ENCODE measurements at places on chromosomes 3 and 15.

DNA sequence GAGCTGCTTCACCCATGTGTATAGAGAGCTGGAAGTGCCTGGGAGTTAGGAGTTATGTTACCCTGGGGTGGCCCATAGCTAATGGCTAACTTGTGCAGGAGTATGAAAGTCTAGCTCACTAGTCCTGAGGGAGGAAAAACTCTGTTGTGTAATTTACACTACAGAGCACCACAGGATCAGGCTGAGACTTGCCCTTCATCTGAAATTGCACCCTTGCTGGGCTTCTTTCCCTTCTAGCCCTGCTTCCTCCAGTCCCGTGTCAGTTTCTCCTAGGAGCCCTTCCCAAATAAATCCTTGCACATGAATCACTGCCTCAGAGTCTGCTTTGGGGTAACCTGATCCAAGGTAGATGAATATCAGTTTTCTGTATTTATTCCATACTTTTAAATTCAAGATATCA lies 40.0 kb downstream of the CTXND1 start:
- no peak for DNase-seq

DNA sequence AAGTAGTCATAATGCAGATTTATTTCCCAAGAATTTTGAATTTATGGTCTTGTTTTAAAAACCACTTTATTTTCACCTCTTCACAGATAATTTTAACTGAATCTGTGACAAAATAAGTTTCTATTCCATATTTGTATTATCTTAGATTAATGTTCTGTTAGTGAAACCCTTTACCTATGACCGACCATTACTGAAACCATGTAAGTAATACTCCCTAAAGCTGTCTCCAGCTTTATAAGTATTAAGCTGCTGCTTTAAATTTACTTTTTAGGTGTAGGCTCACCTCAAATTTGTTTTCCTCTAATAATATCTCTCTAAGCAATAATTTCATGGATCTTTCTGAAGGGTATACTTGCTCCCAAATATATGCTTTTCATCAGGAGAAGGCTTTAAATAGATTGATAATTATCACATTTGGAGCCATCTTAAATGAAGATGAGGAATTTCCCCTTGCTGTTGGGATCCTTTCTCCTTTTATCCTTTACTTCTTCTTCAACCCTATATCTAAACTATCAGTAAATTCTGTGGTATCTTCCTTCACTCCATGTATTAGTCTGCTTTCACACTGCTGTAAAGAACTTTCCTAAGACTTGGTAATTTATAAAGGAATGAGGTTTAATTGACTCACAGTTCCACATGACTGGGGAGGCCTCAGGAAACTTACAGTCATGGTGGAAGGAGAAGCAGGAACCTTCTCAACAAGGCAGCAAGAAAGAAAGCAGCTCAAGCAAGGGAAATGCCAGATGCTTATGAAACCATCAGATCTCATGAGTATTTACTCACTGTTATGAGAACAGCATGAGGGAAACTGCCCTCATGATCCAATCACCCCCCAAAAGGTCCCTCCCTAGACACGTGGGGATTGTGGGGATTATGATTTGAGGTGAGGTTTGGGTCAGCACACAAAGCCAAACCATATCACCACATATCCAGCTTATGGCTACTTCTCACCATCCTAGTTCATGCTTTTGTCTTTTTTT lies 92.3 kb upstream of the P2RY1 start:
- peak; percentile 38 for DNase-seq

DNA sequence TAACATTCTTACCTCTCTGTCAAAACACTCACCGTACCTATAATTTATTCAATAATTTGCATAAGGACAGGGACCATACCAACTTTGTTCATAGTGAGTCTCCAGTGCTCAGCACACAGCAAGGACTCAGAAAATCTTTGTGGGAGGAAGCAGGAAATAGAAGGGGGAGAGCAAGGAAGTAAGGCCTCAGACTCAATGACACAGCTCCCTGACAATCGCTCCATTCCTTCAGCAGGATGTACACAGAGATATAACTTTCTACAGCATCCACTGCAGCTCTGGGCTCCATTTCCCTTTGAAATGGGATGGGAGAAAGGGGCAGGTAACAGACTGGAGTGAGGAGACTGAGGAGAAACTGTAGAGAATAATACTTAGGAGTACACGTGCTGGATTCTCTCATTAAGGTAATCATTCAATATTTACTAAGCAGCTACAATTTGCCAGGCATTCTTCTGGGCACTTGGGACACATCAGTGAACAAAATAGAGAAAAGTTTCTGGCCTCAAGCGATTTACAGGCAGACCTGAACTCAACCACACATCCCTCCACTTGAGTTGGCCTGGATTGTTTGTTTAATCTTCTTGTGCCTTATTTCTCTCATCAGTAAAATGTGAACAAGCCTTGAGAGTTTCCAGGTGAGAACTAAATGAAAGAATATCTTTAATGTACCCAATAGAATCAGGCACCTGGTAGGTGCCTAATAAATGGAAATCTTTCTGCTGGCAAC lies 330.3 kb upstream of the THBS1 start:
- DNase-seq = no peak

GRCh38 chr3:4776980-4777581 lies 202.2 kb upstream of the BHLHE40 start:
- DNase-seq = peak; percentile 90

- no peak for DNase-seq
Observed at GRCh38 chr3:26636096-26636727, 13.6 kb downstream of the LRRC3B start.

GRCh38 chr15:63408524-63408923 lies 26.9 kb upstream of the CA12 start:
- no peak for DNase-seq

All from fibroblast of mammary gland (primary cell).